ENCODE measurements at places on chromosomes 7 and 10. TPM values are rescaled to one million over a fixed set of nuclear protein-coding genes. Genes with fewer than 3 reads are reported as not detected.

Gene GOT1
- total RNA-seq: 505 TPM

Gene PGAM2
- total RNA-seq: 555 TPM

Gene GNG11
- 18.0 TPM for total RNA-seq

Gene ADCY1
- 3.6 TPM for total RNA-seq

- DNase-seq: no peak
- no peaks in the 10 kb centered on the region for H3K36me3 ChIP-seq
- H3K4me1 ChIP-seq: peaks cover 7% of the 10 kb centered on the region
- H3K27me3 ChIP-seq: no peaks in the 10 kb centered on the region
- peak overlapping the region; percentile 51 for H3K27ac ChIP-seq
Measured at GRCh38 chr7:80277434-80278427, 143.1 kb downstream of the GNAI1 start.

DNA sequence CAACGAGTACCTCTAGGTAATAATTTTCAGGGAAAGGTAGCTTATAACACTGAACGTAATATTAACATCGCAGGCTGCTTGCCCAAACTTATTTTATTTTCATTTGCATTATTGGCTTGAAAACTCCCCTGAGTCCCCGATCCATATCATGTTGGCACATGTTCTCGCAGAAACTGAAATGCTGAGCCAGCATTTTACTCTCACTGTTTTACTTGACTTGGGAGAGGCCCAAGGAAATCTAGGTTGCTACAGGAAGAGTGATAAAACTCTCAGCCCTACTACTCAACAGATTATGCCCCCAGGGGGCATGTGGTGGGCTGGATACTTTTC, 183.5 kb upstream of the HABP2 start:
- H3K27ac ChIP-seq: no peak overlapping the region
- no peak overlapping the region for H3K4me3 ChIP-seq
- H3K4me1 ChIP-seq: no peaks in the 10 kb centered on the region
- H3K36me3 ChIP-seq: no peaks in the 10 kb centered on the region

Gene PALS2
- 8.9 TPM for total RNA-seq

DNA sequence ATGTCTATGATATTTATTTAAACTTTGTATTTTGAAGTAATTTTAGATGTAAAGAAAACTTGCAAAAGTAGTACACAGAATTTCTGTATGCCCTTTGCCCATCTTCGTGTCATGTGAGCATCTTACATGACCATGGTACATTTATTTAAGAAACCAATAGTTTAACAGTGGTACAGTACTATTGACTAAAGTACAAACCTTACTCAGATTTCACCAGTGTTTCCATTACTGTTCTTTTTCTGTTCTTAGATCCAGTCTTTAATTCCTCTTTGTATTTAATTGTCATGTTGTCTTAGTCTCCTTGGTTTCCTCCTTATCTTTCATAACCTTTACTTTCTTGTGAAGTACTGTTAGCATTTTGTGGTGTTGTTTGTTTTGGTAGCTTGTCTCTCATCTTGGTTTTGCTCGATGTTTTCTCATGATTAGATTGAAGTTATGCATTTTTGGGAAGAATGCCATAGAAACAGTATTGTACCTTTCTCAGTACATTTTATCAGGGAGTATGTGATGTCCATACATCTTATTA, 24.1 kb downstream of the TAX1BP1 start:
- peaks cover 20% of the 10 kb centered on the region for H3K4me1 ChIP-seq
- H3K27ac ChIP-seq: no peak overlapping the region
- no peak for DNase-seq

Gene DYDC1
- not detected for total RNA-seq

DNA sequence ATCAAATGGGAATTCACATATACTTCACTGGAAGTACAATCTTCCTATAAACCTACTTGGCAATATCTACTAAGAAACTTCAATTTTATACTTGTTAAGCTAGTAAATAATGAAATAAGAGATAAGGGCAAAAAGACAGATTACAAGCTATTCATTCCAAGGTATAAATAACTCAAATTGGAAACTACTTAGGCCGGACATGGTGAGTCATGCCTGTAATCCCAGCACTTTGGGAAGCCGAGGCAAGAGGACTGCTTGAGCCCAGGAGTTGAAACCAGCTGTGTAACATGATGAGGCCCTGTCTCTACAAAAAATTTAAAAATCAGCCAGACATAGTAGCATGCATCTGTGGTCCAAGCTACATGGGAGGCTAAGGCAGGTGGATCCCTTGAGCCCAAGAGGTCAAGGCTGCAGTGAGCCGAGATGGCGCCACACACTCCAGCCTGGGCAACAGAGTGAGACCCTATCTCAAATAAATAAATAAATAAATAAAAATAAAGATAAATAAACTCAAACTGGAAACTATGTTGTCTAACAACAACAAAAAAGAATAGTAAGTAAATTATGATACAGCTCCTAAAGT, 37.6 kb downstream of the ARHGAP21 start:
- H3K27ac ChIP-seq: no peak overlapping the region
- H3K4me1 ChIP-seq: peaks cover 14% of the 10 kb centered on the region
- no peak for DNase-seq

- no peak overlapping the region for H3K4me3 ChIP-seq
- no peaks in the 10 kb centered on the region for H3K27me3 ChIP-seq
- no peaks in the 10 kb centered on the region for H3K36me3 ChIP-seq
- H3K27ac ChIP-seq: no peak overlapping the region
Measured at GRCh38 chr7:126462405-126462804, 790.3 kb downstream of the GRM8 start.

DNA sequence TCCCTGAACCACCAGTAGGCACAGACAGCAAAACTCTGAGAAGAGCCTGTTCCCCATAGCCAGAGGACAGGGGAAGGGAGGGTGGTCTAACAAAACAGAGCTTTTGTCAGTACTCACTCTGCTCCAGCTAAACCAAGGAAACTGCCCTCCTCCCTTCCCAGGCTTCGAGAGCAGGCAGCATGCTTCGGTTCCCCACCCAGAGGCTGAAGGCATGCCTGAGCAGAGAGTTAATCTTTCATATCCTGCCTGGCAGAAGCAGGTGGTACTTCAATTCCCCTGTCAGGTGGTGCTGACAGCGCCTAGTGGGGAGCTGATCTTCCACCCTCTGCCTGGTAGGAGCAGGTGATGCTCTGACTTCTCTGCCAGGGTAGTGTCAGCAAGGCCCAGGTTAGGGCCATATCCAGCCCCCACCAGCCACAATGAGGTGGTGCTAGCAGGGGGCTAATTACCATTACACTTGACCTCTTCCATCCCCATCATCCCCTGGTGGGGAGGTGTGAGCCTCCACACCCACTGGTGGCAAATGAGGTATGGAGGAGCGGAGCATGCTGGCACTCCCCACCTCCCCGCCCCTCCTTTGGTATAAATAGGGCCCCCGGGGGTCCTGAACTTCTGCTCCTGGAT, 35.1 kb downstream of the SDK1 start:
- H3K27ac ChIP-seq: no peak overlapping the region
- no peak for DNase-seq
- H3K36me3 ChIP-seq: no peaks in the 10 kb centered on the region

Gene SNCG
- total RNA-seq: 11.8 TPM

DNA sequence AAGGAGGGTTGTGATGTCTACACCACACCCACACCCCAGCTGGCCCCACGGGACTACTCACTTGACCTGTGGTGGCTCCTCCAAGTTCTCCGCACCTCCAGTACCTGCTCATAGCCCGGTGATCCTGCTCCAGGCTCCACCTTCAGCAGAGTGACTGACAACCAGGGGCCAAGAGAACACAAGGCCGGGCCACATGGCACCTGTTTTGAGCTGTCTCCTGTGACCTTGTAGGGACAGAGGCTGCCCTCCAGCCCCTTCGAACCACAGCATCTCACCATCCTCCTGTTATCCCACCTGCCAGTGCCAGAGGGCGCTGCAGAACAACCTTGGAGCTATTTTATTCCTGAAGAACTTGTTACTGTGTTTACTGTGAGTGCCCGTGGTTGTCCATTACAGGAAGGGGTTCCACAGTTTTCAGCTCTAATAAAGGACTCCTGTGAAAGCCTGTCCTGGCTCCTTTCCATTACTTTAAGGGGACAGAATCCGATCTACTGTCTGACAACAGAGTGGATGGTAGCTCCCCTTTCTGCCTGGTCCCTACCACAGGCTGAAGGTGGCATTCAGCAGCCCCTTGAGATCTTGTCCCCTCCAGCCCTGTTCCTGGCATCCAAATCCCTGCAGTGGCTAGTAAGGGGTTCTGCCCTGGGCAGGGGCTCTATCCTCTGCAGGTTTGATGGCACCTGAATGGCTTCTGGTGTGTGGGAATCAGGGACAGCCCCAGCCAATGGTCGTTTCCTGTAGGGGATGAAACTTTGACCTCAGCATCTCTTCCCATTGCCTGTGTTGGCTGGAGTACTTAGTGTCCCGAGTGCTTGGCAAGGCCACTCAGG, 50.8 kb downstream of the C10orf120 start:
- DNase-seq: peak; percentile 48
- no peaks in the 10 kb centered on the region for H3K27me3 ChIP-seq
- H3K36me3 ChIP-seq: no peaks in the 10 kb centered on the region
- no peak overlapping the region for H3K4me3 ChIP-seq
- no peak overlapping the region for H3K27ac ChIP-seq

DNA sequence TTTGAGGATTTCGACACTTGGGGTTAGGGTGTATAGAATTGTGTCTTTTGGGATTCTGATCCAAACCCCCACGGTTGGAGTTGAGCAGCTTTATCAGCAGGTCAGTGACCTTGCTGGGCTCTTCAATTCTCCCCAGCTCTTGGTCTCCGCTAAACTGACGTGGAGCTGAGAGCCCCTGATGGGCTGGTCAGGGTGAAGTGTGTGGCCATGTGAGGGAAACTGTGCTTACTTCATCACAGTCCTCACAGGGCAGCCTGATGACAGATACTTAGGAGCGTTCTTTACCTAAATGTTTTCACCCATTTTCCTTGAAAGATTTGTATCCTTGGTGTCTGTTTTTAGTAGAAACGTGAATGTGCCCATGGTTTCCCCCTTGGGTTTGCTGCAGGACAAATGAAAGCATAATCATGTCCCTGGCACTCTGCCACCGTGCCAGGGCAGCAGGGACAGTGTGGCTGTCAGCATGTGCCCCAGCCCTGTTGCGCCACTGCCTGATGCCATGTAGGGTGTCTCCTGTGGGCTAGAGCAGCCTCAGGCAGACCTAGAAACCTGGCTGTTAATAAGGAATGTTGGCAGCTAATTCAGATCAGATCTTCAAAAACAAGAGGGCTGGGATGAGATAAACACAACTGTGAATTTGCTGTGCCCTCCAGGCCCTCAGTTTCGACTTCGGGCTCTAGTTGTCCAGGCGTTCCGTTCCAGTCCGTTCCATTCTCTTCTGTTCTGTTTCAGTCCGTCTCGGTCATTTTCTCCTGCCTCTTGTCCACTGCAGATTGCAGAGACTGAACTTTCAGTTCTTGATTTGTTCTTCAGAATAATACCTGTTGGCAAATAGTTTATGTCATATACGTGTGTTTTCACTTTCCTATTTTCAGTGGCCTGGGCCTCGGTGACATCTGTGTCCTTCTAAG, 96.8 kb downstream of the TRRAP start:
- H3K27me3 ChIP-seq: no peaks in the 10 kb centered on the region
- no peak overlapping the region for H3K27ac ChIP-seq
- no peak overlapping the region for H3K4me3 ChIP-seq
- H3K36me3 ChIP-seq: peaks cover 62% of the 10 kb centered on the region
- H3K4me1 ChIP-seq: no peaks in the 10 kb centered on the region
- DNase-seq: peak; percentile 60

Data from heart left ventricle (tissue), 16 donors.